ENCODE measurements at places on chromosomes 6 and 20. TPM values are rescaled to one million over a fixed set of nuclear protein-coding genes. Genes with fewer than 3 reads are reported as not detected.

- no peak for DNase-seq
- no peaks in the 10 kb centered on the region for H3K4me1 ChIP-seq
- H3K27me3 ChIP-seq: peaks cover 59% of the 10 kb centered on the region
- H3K36me3 ChIP-seq: no peaks in the 10 kb centered on the region
- H3K27ac ChIP-seq: no peak overlapping the region
These were observed 4.8 kb downstream of the OR12D1 start for GRCh38 chr6:29419516-29419915.

DNA sequence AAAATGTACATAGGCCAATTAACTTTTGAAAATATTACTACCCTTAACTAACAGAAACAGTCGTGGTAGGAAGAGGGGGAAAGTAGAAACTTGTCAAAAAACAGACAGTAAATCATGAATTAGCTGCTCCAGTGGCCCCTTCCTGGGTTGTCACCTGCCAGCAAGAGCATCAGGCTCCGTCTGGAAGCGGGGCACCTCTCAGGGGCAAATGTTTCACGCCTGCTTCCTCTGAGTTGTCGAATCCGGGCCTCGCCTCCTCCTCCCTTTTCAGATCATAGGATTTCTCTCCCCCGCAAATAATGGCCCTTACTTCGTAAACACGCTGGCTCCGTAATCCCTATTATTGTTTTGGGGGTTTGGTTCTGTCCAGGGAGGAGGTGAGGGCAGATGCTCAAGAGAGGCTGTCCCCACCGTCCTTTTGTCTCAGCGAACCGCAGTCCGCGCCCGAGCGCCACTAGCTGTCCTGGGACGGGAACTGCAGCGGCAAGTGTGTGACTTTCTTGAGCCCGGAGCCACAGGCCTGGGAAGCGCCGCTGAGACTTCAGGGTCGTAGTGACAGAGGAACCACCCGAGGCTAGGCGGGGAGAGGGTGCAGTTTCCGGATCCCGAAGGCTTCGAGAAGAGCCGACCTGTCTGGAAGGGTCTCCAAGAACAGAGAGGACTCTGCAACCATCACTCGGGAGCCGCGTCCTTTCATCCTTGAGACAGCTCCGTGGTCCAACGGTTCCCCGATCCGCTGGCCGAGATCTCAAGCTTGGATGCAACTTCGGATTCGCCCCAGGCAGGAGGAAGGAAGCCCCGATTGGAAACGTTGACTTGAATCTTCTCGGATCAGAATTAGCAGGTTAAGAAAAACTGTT is 214.5 kb upstream of the ZNF184 start:
- H3K4me1 ChIP-seq: peaks cover 25% of the 10 kb centered on the region
- peak; percentile 85 for DNase-seq
- peak overlapping the region; percentile 86 for H3K4me3 ChIP-seq
- H3K36me3 ChIP-seq: no peaks in the 10 kb centered on the region
- peak overlapping the region; percentile 87 for H3K27ac ChIP-seq
- H3K27me3 ChIP-seq: peaks cover 28% of the 10 kb centered on the region

DNA sequence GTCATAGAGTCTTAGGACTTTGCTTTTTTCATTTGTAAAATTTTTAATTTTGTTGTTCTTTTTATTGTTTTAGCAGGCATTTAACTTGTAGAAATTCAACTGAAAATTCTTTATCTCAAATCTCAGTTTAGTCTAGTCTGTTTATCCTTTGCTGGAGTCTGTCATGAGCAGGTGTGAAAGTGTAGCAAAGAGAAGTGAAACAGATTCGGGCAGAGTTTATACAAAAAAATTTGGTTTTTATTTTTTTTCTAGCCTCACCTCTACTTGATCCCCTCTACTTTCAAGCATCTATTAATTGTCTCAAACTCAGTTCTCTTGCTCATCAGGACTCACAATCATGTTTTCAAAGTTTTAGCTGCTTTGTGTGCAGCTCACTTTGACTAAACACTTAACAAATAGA is 655.2 kb downstream of the HDGFL1 start:
- H3K36me3 ChIP-seq: no peaks in the 10 kb centered on the region
- no peak overlapping the region for H3K4me3 ChIP-seq
- H3K27ac ChIP-seq: no peak overlapping the region
- H3K4me1 ChIP-seq: no peaks in the 10 kb centered on the region
- DNase-seq: no peak
- no peaks in the 10 kb centered on the region for H3K27me3 ChIP-seq

GRCh38 chr20:51837436-51837835 is 35.1 kb upstream of the SALL4 start:
- H3K36me3 ChIP-seq: no peaks in the 10 kb centered on the region
- DNase-seq: no peak
- no peak overlapping the region for H3K27ac ChIP-seq
- H3K4me3 ChIP-seq: no peak overlapping the region

DNA sequence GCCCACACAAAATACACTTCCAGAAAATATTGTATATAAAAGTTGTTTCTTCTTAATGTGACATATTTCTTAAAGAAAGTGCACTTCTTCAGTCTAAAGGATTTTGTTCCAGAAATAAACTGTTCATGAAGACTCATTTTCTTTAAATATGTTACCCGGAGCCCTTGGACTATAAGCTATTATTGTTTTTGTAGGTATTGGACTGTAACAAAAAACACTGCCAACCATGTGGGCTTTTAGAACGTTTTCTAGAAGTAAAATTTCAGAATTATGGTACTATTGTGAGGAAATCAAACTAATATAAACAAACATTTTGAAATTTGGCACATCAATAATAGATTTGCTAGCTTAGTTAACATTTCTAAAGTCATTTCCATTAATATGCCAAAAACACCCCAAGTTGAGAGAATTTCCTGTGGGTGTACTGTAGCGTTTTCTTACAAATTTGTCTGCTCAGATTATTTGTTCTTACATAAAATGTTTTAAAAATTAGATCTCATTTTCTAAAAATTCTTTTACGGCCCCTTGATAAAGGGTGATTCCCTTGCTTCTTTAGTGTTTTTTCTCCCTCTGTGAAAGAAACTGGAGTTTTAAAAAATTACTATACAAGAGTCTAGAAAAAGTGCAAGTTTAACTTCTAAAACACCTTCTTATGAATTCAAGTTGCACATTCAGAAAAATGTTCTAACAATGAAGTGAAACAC is 3.4 kb downstream of the NKX2-4 start:
- peaks cover 22% of the 10 kb centered on the region for H3K4me1 ChIP-seq
- no peak overlapping the region for H3K4me3 ChIP-seq
- H3K36me3 ChIP-seq: peaks cover 19% of the 10 kb centered on the region
- peaks cover 64% of the 10 kb centered on the region for H3K27me3 ChIP-seq
- no peak for DNase-seq

DNA sequence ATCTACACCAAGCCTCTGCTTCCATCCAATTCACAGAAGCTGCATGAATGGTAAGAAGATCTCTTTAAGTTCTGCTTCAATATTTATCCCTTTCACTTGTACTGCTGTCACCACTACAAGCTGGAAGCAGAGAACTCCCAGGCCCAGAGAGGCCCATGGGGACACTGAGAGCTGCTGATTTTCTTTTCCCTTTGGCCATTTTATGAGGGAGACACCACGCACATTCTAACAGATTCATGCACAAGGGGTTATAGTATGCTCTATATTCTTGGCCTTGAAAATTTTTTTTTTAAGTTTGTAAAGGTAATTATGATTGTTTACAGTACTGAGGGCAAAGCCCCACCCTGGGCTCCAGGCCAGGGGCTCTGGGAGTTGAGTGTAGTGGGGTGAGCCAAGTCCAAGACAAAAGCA is 88.4 kb downstream of the MYB start:
- peaks cover 10% of the 10 kb centered on the region for H3K4me1 ChIP-seq
- DNase-seq: no peak
- H3K27ac ChIP-seq: no peak overlapping the region
- no peak overlapping the region for H3K4me3 ChIP-seq
- no peaks in the 10 kb centered on the region for H3K27me3 ChIP-seq

DNA sequence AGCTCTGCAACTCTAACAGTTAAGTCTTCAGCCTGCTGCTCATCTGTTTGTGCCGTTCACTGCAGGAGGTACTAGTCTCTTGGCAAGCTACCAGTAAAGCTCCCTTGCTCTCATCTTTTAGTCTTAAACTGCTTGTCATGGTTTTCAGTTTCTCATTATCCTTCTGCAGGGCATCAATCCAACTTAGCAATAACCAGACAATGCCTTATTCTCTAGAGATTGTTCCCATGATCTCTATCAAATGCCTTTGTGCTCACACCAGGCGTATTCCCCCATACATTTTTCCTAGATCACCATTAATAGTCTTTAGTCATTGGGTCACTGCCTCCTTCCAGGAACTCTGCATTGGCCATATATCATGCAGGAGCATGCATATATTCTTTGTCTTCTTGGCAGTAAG is 171.3 kb downstream of the GRM1 start:
- H3K27ac ChIP-seq: no peak overlapping the region
- no peak overlapping the region for H3K4me3 ChIP-seq
- H3K27me3 ChIP-seq: no peaks in the 10 kb centered on the region
- no peaks in the 10 kb centered on the region for H3K4me1 ChIP-seq
- DNase-seq: no peak
- H3K36me3 ChIP-seq: no peaks in the 10 kb centered on the region

DNA sequence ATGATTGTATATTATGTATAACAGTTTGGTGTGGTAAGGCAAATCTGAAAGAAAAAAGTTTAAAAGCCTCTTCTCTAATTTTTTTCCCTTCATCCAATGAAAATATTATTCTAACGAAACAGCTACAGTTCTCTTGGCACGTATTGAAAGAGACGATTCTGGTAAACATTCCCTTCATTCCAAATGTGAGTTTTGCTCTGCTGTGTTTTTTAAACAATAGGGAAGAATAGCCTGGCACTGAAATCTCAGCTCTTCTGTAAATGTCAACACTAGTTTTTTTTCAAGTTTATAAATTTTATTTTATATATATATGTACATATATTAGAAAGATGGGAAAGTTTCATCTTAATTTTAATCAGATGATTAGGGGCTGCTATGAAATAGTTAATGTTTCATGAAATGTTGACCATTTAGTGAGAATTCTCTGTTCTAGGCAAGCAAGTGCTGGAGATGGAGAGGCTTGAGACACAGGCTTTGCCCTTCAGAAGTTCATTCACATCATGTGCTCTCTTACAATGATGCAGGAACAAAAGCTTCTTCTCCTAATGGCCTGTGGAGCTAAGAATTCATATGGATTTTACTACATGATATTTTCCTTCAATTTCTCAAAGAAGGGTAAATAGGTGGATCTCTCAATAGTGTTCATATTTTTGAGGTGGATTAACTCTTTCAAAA is 4.1 kb downstream of the PAQR8 start:
- peaks cover 71% of the 10 kb centered on the region for H3K4me1 ChIP-seq
- DNase-seq: no peak
- H3K27me3 ChIP-seq: no peaks in the 10 kb centered on the region
- H3K4me3 ChIP-seq: no peak overlapping the region

GRCh38 chr6:25462235-25462897 is 183.2 kb downstream of the CARMIL1 start:
- no peak overlapping the region for H3K4me3 ChIP-seq
- peaks cover 6% of the 10 kb centered on the region for H3K4me1 ChIP-seq
- H3K36me3 ChIP-seq: peaks cover 5% of the 10 kb centered on the region

Gene TMEM217
- total RNA-seq: 3.5 TPM

Gene IPCEF1
- total RNA-seq: 14.2 TPM

DNA sequence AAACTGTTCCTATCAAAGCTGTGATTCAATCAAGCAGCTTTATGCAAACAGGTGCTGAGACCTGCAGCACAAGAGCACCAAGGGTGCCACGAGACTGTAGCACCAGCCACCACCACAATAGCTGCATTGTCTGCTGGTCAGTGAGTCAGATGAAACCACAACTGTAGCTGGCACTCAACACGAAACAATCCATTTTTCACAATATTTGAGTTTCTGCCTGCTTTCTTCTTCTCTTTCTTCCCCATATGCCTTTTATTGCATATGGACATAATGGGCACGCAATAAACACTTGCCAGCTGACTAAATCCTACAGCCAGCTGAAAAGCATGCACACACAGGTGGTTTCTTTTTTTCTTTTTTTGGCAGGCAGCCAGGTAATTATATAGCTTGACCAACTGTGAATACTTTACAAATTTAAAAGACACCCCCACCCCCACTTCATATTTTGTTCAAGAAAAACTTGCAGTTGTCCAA is 16.6 kb downstream of the SLC2A12 start:
- no peak overlapping the region for H3K4me3 ChIP-seq
- H3K4me1 ChIP-seq: peaks cover 7% of the 10 kb centered on the region
- H3K36me3 ChIP-seq: no peaks in the 10 kb centered on the region
- no peak for DNase-seq
- H3K27me3 ChIP-seq: no peaks in the 10 kb centered on the region

GRCh38 chr6:24489881-24490280 is 503 bp upstream of the GPLD1 start:
- DNase-seq: no peak
- H3K4me3 ChIP-seq: no peak overlapping the region
- no peaks in the 10 kb centered on the region for H3K36me3 ChIP-seq
- no peak overlapping the region for H3K27ac ChIP-seq

Gene SUMO4
- total RNA-seq: 2.6 TPM

DNA sequence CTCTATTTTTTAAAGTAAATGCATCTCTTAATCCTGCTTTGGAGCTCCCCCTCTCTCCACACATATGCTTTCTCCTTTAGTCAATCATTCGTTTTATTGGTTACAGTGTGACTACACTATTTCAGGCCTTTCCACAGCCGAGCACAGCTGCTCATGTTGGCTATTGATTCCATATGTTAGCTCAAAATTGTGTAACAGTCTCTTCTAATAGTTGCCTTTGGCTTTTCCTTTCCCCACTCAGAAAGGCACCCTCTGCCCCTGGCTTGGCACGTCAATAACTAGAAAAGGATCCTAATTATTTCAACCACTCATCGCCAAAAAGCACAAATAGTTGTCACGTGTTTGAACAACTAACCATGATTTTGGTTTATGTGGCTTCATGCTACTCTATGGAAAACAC is 410.3 kb upstream of the SLC35B3 start:
- no peak overlapping the region for H3K4me3 ChIP-seq
- no peak for DNase-seq
- no peak overlapping the region for H3K27ac ChIP-seq
- no peaks in the 10 kb centered on the region for H3K27me3 ChIP-seq

Gene DEFB114
- total RNA-seq: not detected

DNA sequence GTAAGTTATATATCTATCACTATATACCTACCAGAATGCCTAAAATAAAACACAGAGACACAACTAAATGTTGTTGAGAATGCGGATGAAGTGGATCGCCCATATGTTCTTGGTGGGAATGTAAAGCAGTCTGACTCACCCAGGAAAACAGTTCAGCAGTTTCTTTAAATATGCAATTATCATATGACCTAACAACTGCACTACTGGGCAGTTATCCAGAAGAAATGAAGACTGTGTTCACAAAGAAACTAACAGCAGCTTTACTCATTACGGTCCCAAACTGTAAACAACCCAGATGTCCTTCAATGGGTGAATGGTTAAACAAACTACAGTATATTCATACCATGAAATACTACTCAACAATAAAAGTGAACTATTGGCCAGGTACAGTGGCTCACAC is 14.3 kb upstream of the ZC3H12D start:
- H3K36me3 ChIP-seq: peaks cover 41% of the 10 kb centered on the region
- no peak for DNase-seq
- peaks cover 77% of the 10 kb centered on the region for H3K4me1 ChIP-seq
- peak overlapping the region; percentile 82 for H3K27ac ChIP-seq
- no peak overlapping the region for H3K4me3 ChIP-seq

Gene ZSCAN31
- total RNA-seq: 3.0 TPM

GRCh38 chr6:4388675-4389074 is 253.3 kb upstream of the ECI2 start:
- no peak overlapping the region for H3K4me3 ChIP-seq
- no peak overlapping the region for H3K27ac ChIP-seq
- no peak for DNase-seq
- no peaks in the 10 kb centered on the region for H3K4me1 ChIP-seq
- peaks cover 3% of the 10 kb centered on the region for H3K36me3 ChIP-seq
- H3K27me3 ChIP-seq: peaks cover 5% of the 10 kb centered on the region

Data from activated naive CD8-positive, alpha-beta T cell treated with anti-CD3 and anti-CD28 coated beads for 36 hours (primary cell).